ENCODE measurements at places on chromosomes 11 and 22. TPM values are rescaled to one million over a fixed set of nuclear protein-coding genes. Genes with fewer than 3 reads are reported as not detected.

DNA sequence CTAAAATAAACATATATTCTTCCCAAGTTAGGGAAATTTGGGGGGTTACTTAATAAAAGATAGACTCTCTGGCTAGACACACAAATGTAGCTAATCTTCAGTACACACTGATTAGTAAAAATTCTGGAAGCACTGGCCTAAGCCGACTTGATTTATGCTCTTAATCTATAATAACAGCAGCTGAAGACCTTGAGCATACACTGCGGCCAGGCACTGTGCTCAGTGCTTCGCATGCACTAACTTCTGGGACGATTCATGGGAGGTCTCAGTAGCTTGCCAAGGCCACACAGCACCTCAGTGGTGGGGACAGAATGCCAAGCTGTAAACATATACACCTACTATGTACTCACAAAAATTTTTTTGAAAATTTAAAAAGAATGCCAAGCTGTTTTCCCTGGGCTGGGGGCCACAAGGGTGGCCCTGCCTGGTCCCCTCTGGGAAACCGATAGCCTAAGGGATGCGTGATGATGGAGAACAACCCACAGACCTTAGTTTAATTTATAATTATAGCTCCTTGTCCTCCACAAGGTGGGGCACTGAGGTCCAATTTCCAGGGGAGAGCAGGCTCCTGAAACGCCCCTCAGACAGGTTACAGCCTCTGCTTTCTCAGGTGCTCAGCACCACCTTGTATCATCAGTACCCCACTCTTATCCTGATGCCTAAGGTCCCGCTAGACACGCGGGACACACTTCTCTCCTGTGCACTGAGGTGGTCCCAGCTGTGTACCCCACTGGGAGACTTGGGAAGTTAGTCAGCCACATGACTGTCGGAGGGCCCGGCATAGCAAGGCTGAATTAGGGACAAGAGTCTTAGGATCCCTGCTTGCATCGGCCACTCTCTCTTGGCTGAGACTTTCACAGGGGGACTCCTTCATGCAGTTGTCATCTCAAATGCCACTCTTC, 20.1 kb downstream of the SERPIND1 start:
- no peak for DNase-seq

DNA sequence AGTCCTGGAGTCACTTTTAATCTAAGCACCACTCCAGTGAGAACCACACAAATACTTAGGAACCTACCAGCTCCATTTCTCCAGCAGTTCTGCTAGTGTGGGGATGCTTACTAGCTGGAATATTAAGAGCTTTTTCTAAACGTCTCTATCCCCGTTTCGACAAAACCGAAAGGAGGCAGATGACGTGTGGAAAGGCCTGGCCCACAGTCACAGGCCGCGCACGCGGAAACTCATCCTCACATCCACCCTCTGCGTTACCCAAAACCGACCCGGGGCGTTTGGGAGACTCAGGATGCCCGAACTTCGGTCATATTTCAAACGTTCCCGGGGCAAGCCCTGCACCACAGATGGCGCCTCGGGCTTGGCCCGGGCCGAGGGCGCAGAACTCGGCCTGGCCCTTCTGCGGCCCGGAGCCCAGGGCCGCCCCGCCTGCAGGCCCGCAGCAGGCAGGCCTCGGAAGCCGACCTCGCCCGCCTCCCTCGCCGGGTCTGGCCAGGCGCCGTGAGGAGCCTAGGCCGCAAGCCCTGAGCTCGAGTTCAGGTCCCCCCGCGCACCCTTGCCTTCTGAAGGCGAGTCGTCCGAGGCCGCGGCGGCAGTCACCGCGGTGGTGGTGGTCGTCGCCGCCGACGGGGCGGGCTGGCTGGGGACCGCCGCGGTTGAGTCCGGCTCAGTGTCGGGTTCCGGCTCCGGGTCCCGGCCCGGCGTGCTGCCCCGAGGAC, 473 bp downstream of the FNBP4 start:
- peak; percentile 92 for DNase-seq

DNA sequence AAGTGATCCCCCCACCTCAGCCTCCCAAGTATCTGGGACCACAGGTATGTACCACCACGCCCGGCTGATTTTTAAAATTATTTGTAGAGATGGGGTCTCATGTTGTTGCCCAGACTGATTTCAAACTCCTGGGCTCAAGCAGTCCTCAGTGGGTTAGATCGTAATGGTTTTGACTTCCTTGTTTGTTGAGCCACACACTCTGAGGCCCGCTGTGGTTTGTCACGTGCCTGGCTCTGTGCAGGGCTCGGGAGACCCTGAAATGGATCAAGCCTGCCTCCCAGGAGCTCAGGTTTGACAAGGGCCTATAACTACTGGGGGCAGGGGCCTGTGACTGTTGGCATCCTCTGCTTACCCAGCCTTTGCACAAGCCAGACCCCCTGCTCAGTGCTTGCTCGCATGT, 68.1 kb downstream of the MPPED1 start:
- DNase-seq: no peak

GRCh38 chr22:21940521-21940920, 12.1 kb downstream of the PPM1F start:
- no peak for DNase-seq

DNA sequence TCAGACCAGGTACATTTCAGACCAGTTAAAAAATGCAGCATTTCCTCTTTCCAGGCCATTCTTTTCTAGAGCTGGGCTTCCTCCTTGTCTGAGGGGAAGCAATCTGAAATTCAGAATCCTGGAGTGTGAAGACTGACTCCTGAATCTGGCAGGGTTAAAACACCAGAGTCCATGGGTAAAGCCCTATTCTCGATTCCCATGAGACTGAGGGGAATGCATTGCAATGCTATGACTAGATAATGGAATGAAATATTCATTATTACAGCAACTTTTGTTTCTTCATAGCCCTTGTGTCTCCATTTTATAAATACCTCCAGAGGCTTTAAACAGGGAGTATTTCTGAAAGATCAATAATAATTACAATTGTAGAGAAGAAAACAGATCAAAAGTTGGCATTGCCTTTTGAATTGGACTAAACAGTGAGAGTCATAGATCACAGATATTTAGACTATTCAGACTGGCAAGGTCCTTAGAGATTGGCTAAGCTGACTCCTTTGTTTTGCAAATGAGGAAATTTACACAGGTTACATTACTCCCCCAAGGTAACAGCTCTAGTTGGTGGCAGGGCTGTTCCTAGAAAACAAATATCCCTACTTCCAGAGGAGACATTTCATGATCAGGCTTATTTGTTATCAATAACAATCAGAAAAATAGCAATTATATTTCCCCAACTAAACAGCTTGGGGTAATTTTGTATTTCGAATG, 632.6 kb upstream of the KIRREL3 start:
- DNase-seq: no peak

GRCh38 chr22:36086170-36086490, 57.5 kb upstream of the RBFOX2 start:
- no peak for DNase-seq

Gene ALG8
- total RNA-seq: 18.4 TPM

Gene MMP13
- not detected for total RNA-seq

Gene UBQLN3
- not detected for total RNA-seq
